ENCODE measurements at places on chromosomes 3 and 15.

DNA sequence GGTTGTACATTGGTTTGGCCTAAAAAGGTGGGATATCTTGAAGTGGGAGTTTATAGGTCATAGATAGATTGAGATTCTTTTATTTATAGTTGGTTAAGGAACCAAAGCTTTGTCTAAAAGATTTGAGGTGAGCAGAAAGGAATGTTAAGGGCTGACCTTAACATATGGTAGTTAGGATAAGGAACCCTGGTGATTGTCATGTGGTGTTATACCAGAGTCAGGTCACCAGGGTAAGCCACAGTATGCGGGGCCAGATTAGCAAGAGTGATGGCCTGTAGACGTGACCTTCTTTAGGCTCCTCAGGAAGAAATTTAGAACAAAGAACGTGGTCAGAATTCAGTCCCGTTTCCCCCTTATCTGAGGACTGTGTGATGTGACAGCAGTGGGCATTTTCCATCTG, 249.2 kb downstream of the GABRG3 start:
- DNase-seq, result no peak

GRCh38 chr15:71891026-71891425, 80.7 kb downstream of the NR2E3 start:
- DNase-seq, result no peak

GRCh38 chr3:10999221-11000107, 6.9 kb downstream of the SLC6A1 start:
- DNase-seq, result no peak

DNA sequence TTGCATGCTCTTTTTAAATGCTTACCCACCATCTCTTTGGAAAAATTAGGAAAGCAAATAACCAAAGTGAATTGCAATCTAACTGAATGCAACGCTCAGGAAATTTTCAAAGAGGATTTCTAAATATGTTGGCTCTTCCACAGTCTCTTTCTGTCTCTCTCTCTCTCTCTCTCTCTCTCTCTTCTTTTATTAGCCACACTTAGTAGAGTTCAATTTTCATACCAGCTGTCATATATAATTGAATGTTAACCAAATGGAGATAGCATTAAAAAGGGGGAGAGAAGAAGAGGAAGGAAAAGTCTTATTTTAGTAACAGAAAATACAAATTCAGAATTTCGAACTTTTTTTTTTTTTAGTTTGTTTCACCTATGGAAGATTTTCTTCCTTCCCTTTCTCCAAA, 235.9 kb upstream of the GBE1 start:
- DNase-seq, result no peak

DNA sequence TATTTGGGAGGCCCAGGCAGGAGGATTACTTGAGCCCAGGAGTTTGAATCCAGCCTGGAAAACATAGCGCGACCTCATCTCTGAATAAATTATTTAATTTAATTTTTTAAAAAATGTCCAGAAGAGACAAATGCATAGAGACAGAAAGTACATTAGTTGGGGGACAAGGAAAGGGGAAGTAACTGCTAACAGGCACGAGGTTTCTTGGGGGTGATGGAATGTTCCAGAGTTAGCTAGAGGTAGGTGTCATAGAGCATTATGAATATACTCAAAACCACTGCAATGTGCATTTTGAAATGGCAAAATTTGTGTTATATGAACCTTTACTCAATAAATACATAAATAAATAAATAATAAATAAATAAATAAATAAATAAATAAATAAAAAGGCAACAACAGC, 31.7 kb upstream of the CYP11A1 start:
- DNase-seq, result no peak

GRCh38 chr3:59996056-59996455, 946.2 kb upstream of the CFAP20DC start:
- DNase-seq, result no peak

GRCh38 chr3:152508705-152509104, 240.0 kb downstream of the MBNL1 start:
- no peak for DNase-seq

GRCh38 chr15:49423021-49423420, at the start of gene FGF7:
FGF7 (plus strand) TSS chr15:49423242; CDS start chr15:49424298, 1,056 bp downstream.
- no peak for DNase-seq

DNA sequence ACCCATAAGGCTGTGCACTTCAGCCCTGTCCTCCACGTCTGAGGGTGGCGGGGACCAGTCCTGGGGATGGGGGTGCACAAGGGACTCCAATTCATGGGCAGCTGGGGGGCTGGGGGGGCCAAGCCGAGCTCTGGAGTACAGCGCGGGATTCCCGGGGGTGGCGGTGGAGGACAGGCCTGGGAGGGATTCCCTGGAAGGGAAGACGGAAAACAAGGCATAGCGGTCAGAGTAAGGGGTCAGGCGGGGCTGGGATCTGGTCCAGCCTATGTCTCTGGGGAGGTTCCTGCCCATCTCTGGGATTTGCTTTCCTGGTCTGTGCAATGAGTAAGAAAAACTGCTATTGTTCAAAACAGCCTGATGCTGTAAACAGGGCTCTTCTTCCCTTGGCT, 8.1 kb upstream of the IGDCC3 start:
- DNase-seq, result no peak

GRCh38 chr3:151351219-151351618, 21.9 kb upstream of the P2RY13 start:
- no peak for DNase-seq

DNA sequence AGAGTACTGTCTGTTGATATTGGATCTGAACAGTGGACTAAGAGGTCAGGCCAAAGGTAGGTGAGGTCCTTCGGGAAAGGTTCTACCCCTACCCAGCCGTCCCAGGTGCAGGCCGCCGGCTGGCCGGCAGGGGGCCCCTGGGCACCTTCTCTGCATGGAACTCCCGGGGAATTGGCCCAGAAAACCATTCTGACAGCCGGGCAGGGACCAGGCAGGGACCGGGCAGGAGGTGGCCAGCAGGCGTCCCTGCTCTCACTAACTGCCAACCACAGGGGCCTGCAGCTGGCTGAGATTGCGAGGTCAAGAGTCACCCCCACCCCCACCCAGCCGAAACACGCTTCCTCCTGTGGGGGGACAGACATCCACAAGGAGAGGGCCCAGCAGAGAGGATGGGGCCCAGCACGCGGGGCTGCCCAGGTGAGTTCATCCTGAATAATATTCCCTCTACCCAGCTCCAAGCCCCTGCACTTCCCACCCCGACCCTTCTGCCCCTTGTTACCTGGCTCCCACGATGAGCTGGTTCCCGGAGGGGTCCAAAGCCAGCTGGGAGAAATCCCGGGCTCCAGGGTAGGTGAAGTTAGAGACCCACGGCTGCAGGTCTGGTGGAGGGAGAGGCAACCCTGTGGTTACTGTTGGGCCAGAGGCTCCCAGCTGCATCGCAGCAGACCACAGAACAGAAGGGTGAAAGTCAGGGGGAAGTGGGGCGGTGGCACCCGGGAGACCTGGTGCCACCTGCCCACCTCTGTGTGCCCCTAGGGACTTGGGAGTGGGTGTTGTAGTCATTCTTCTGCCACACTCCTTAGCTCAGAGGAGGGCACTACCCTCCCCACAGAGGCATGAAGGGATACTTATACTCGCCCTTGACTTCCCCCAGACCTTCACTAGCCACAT, 84.4 kb downstream of the SEMA5B start:
- peak; percentile 65 for DNase-seq

GRCh38 chr3:141348837-141349236, 19.5 kb upstream of the ZBTB38 start:
- no peak for DNase-seq

DNA sequence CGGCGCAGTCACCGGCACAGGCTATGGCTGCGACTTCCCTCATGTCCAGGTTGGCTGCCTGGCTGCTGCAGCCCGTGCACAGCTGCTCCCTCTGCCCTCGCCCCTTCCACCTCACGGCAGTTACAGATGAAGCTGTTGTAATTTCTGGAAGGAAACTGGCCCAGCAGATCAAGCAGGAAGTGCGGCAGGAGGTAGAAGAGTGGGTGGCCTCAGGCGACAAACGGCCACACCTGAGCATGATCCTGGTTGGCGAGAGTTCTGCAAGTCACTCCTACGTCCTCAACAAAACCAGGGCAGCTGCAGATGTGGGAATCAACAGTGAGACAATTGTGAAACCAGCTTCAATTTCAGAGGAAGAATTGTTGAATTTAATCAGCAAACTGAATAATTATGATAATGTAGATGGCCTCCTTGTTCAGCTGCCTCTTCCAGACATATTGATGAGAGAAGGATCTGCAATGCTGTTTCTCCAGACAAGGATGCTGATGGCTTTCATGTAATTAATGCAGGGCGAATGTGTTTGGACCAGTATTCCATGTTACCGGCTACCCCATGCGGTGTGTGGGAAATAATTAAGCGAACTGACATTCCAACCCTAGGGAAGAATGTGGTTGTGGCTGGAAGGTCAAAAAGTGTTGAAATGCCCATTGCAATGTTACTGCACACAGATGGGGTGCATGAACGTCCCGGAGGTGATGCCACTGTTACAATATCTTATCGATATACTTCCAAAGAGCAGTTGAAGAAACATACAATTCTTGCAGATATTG, 13.2 kb upstream of the GNB4 start:
- DNase-seq, result no peak

DNA sequence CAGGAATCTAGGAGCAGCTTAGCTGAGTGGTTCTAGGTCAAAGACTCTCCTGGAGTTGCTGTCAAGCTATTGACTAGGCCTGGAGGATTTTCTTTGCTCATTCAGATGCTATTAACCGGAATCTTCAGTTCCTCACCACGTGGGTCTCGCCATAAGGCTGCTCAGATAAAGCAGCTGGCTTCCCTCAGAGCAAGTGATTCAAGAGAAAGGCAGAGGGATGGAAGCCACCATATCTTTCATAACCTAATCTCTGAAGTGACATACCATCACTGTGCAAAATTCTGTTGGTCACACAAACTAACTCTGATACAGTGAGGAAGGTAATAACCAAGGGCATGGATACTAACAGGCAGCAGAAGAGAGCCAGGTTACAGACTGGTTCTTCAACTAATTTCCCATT, 72.7 kb upstream of the FLNB start:
- no peak for DNase-seq

DNA sequence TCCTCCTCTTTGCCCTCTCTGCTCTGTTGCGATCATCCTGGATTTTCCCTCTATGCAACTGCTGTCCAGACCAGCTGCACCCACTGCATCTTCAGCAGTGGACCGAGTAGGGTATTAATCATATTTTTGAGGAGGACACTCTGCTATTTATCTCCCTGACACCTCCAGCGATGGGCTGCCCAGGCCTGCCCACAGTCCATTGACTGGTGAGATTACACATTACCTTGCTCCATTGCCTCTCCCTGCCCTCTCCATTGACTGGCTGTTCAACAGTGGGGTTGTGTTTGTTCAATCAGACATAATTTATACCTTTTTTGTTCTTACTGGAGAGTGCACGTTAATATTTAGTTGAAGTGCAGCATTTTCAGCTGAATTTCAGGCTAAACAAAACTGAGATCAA, 559.3 kb upstream of the ARRDC4 start:
- no peak for DNase-seq

Measured in NCI-H1436 (cell line).